ENCODE measurements at places on chromosomes 1 and 21.

- no peak for DNase-seq
These were observed 54.5 kb downstream of the PCNX2 start for GRCh38 chr1:233240829-233241682.

DNA sequence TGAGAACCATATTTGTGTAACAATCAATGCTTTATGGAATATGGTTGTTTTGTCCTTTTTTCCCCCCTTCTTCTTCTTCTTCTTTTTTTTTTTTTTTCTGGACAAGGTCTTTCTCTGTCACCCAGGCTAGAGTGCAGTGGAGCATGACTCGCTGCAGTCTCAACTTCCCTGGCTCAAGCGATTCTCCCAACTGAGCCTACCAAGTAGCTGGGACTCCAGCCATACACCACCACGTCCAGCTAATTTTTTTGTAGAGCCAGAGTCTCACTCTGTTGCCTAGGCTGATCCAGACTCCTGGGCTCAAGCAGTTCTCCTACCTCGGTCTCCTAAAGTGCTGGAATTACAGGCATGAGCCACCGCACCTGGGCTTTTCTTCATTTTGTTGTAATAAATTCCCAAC lies 86.7 kb downstream of the FMN2 start:
- no peak for DNase-seq

- DNase-seq, result no peak
These were observed 81.0 kb downstream of the MAN1C1 start for GRCh38 chr1:25697435-25698217.

DNA sequence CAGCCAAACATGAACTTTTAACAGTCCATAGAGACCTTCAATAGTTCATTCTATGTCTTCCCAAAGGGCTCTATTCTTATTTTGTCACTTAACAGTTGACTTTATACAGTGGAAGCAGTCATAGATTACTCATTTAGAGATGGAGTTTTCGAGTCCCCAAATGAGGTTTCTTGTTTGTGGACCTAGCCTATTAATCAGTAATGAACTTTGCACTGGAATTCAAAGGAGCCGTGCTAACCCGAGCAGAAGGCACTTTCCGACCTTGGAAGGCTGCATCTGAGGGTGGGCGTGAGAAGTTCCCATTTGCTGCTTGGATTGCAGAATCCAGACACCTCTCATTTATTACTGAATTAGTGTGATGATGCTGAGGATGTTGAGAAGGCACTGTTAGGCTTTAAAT lies 46.4 kb downstream of the TTC39A start:
- no peak for DNase-seq

GRCh38 chr1:220028346-220028895 lies 17.9 kb downstream of the EPRS1 start:
- DNase-seq, result no peak

- DNase-seq, result no peak
These were observed 119.0 kb downstream of the AK5 start for GRCh38 chr1:77400781-77401180.

- DNase-seq, result no peak
These were observed 25.8 kb downstream of the INTS7 start for GRCh38 chr1:212009561-212009960.

- no peak for DNase-seq
These were observed 22.0 kb downstream of the DONSON start for GRCh38 chr21:33566514-33566913.

DNA sequence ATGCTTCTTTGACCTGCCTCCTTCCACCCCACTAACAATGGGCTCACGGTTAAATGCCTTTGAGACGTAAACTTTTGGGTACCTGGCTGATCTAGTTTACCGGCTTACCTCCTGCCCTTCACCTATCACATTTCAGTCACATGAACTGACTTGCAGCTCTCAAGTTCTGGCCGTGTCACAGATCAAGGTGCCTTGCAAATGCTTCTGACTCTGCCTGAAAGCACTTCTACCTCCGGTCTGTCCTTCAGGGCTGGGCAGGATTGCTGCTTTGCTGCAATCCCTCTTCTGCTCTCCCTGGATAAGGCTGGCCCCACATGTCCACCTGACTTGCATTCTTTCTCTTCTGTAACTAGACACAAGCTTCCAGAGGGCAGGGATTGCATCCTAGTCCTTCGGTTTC lies 69.0 kb downstream of the GRIK1 start:
- no peak for DNase-seq

GRCh38 chr1:156310962-156311361 lies 11.9 kb upstream of the VHLL start:
- DNase-seq, result no peak

DNA sequence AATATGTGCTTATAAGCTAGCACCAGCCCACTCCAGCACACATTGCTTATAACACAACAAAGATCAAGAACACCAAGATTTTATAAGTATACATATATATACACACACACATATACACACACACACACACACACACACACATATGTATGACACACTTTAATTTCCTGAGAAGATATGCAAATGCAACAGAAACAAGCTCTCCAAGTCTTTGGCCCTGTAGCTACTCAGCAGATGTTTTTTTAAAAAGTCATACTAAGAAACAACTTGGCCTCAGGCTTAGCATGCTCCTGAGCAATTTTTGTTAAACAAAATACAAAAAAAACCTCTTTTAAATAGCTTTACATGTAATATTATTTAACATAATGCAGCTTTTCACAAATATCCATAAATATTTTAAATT lies 11.1 kb downstream of the TNFSF18 start:
- DNase-seq, result no peak

GRCh38 chr1:226772446-226773139 lies 33.5 kb upstream of the ITPKB start:
- DNase-seq, result no peak

DNA sequence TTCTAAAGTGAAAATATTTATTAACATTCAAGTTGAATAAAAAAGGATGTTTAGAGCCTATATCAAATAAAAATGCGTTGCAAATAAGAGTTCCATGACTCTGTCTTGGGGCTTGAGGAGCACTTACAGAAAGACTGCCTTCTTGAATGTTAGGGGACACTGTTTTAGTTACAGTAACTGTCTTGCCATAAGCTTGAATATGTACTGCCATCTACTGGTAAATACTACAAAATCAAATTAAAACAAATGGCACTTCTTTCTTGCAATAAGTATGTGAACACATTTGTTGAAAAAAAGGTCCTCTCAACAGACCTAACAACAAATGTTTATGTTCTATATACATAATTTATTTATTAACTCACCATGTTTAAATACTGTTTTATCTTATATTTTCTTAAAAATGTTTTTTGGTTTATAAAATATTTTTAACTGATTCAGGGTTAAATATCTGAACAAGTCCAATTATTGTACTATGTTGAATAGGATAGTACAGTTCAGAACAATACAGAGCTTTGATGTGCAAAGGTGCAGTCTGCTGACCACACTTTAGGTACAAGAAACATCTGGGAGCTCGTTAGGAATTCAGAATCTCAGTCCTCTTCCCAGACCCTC lies 199.5 kb downstream of the LRRIQ3 start:
- DNase-seq, result no peak

DNA sequence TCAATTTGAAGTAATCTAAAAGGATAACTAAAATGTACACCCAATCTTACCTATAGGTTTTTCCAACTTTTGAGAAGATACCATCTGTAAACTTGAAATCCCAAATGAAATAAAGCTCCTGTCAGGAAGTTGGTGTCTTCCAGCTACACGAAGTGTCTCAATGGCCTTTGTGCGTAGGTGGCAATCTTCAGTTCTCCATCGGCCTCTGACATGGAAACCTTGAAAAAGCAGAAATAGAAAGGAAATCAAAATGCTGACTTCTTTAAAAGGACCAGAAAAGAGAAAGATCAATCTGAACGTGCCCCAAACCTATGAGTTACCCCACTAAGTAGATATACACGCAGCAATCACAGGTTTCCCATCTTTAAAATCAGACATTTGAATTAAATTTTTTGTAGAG lies 10.0 kb downstream of the MKNK1 start:
- DNase-seq, result no peak

DNA sequence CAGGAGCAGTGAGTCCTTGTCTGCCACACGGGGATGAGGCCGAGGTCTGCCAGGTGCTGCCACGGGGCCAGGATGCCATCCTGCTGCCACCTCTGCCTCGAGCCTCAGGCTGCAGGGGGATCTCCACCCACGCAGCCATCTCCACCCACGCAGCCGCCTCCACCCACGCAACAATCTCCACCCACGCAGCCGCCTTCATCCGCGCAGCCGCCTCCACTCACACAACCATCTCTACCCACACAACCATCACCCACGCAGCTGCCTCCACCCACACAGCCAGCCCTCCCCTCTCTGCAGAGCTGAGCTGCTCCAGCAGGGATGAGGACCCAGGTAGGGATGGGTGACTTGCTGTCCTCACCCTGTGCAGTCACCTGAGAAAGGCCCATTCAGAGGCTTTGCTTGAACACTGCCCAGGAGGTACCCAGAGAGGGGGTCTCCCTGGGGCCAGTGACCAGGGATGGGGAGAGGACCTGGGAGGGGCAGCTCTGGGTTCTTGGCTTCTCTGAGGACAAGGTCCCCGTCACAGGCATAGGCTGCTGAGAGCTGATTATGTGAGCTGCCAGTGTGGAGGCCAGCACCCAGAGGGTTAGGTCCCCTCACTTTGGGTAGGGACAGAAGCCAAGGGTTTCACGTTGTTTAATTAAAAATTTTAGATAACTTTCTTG lies 46.6 kb upstream of the TTC34 start:
- no peak for DNase-seq

DNA sequence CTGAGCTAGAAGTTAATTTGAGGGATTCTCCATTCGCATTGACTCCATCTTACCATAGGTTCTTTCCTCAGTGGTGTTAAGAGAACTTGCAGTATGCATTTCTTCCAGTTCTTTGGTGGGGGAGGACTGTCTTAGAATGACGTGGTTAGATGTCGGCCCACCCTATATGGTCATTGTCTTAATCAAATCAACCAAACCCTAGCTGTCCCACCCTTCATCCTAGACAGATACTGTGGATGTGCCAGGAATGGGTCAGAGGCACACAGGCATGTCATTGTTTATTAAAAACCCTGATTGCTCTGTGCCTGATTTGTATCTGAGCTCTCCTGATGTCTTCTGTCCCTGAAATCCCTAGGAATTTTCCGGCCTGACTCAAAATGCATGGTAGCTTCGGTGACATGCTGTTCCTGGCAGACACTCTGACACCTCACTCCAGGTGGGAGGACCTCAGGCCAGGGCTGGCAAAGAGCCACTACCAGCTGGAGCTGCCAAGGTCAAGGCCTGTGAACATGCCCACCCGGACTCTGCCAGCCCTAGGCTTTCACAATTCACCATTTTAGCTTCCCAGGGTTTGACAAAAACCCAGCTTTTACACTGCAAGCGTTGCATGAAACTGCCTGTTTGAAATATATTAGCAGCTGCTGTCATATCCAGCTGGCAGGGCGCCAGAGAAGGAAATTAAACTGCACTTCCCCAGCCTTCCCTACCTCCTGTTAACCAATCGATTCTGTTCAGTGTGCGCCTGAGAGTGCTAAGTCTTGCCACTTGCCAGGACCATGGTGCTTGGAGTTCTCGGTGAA lies 134.0 kb downstream of the FAM78B start:
- no peak for DNase-seq

DNA sequence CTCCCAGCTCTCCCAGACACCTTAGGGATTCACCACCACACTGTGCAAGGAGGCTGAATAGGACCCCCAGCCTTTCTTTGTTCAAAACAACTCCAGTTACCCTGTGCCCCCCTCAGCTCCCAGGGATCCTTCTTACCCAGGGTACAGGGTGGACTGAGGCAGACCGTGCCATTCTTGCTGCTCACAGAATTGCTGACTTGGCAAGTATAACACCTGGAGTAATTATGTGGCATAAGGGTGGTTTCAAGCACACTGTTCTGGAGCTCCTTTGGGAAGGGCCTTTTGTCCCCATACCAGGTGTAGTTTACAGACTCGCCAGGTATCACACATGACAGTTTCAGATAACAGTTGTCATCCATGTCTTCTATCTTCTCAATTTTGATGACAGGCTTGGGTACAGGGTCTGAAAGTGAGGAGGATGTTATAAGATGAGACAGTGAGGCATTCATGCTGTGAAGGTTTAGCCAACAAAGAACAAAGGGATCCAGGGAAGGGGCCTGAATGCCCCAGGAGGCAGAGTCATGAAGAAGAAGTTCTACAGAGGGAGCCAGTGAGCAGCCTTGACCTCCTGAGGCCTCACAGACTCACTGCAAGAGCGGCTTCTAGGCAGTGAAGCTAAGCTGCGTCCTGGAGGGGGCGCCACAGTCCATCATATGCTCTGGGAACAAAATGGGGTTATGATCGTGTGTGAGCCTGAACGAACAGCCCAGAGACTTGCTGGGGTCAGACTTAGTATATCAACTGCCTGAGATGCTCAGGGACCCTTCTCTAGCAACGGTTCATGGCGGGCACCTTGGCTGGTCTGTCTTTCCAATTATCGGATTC lies 30.3 kb downstream of the CD48 start:
- peak; percentile 85 for DNase-seq

- no peak for DNase-seq
These were observed 11.4 kb downstream of the EDEM3 start for GRCh38 chr1:184743062-184743756.

GRCh38 chr21:34580181-34580700 lies 34.7 kb downstream of the RCAN1 start:
- no peak for DNase-seq

DNA sequence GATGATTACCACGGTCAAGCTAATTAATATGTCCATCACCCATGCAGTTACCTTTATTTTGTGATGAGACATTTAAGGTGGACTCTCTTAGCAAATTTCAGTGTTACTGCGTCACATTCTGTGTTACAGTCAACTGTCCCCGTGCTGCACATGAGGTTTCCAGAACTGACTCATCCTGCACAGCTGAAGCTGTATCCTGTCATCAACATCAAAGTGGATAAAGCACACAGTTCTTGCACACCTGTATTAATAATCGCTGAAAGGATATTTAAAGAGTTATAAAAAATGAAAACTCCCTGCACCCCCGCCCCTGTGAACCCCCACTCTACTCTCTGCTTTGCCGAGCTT lies 3.4 kb upstream of the KRTAP10-5 start:
- DNase-seq, result no peak

DNA sequence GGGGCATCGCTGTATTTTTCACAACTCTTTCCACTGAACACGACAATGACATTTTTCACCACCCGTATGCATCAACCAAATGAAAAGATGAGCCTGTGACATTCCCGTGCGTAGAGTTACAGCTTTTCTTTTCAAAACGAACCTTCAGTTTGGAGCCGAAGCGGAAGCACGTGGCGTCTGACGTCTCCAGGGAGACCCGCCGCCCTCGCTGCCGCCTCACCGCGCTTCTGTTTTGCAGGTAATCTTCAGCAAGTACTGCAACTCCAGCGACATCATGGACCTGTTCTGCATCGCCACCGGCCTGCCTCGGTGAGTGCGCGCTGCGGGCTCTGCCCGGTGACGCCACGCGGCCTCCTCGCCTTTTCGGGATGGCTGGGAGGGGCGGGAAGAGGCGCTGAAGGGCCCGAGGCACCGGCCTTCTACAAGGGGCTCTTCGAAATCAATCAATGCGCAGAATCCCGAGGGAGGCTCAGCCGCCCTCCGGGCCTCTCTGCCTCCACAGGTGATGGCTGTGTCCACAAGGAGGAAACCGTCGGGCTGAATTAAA lies 32.6 kb downstream of the PDE9A start:
- no peak for DNase-seq

GRCh38 chr1:206702260-206702659 lies 17.6 kb downstream of the MAPKAPK2 start:
- no peak for DNase-seq
